ENCODE measurements at places on chromosomes 7 and 10.
A peak's percentile ranks its signal among the peaks of the same experiment; 100 is the strongest.

DNA sequence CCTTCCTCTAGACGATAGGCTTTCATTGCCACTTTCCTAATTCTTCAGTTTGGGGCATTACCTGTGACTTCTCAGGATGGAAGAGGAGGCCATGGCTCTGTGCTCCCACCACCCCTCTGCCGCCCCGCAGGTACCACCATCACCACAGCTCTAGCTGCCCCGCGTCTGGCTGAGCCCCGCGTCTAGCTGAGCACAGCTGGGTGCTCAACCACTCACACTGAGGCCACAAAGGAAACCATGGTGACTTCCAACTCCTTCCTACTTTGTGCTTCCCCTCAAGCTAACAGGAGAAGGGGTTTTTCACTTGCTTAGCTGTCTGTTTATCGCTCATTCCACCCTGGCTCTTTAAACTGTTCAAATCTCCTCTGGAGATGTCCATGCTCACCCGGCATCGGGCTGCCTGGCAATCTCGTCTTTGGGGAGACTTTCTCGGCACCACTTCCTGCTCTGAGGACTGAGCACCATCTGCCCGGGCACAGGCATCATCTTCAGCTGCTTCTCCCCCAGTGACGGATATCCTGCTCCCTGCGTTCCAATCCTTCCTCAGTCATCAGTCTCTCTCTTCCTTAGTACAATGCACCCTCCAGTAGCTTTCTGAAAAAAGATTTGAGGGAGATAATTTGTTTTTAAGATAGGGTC lies 59.4 kb downstream of the MAD1L1 start:
- no peak for DNase-seq

- no peak for DNase-seq
Observed at GRCh38 chr7:154868921-154869320, 134.0 kb downstream of the PAXIP1 start.

DNA sequence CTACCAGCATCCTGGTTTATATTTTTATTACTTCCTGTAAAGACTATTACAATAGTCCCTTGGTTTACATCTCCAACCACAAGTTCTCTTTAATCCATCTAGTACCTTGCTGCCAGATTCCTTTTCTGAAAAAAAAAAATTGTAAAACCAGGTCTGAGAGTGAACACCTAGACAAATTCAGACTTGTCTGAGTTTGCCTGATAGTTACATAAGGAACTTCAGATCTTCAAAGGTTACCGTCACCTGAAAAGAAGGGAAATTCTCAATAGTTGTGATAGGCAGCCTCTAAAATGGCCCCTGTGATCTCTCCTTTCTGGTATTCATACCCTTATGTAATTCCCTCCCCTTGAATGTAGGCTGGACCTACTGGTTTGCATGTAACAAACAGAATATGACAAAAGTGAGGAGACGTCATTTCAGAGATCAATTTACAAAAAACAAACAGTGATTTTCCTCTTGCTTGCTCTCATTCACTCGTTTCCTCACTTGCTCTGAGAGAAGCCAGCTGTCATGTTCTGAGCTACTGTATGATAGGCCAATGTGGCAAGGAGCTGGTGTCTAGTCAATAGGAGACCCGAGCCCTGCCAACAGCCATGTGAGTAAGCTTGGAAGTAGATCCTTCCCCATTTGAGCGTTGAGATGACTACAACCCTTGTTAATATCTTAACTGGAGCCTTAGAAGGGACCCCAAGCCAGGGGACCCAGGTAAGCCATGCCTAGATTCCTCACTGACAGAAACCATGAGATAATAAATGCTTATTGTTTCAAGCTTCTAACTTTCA lies 110.9 kb upstream of the LSM8 start:
- DNase-seq = no peak

- DNase-seq = no peak
Observed at GRCh38 chr10:95536017-95536416, 25.2 kb downstream of the SORBS1 start.

DNA sequence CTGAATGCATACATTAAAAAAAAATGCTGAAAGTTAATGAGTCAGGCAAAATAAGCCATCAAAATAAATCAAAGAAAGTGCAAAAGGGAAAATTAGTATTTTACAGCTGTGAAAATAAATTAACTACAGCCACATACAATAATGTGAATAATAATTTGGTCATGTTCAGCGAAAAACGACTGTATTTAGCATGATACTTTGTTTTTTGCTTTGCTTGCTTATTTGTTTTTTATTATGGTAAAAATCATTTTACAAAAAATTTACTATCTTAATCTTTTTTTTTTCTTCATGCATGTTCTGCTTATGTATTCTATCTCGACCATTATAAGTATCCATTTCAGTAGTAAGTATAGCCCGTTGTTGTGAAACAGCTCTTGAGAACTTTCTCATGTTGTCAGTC lies 77.1 kb downstream of the RAB18 start:
- no peak for DNase-seq

DNA sequence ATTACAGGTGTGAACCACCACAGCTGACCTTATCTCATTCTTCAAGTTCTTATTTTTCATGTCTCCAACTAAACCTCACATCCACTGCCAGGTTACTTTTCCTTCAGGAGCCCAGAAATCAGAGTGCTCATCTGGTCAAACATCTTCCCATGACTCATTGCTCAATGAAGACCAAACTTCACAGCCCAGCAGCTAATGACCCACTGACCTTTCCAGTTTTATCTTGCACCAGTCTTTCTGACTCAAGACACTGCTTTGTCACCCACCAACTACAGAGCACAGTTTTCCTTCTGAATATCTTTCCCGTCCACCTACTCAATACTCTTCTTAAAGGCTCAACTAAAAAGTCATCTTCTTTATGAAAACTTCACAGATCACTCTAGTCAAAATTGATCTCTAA lies 245.1 kb downstream of the CHCHD3 start:
- DNase-seq = no peak

DNA sequence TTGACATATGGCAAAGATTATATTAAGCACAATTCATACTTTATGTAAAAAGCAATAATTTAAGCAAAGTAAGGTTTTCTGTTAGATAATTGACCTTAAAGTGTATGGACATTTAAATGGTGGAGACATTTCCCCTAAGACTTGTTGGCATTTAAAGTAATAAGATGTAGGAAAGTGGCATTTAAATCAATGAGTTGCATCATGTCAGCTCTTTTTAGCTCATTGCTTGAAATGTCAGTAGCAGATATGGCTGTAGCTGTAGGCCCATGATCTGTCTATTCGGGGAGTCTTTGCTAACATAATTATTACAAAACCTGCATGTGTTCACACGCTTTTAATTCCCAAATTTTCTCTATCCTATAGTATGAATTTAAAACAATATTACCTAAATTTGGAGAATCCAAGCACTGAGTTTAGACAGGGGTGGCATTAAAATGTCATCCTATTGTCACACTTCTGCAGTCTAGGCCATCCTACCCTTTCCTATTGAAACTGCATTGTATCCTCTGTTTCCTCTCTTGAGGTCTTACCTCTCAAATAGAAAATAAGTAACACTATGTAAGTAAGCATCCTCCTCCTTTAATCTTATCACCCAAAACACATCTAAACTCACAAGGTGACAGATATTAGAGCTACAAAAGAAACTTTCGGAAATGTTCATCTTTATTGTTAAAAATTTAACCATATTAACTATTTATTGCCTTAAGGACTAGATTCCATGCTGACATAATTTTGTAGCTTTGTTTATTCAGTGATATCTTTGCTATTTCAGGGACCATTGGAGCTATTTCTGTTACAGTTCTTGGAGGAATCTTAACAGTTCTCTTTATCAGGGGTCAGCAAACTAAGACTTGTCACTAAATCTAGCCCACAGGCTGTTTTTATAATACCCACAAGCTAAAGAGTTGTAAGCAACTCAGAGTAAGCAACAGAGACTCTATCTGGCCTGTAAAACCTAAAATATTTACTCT lies 91.2 kb downstream of the LCOR start:
- no peak for DNase-seq

- no peak for DNase-seq
Observed at GRCh38 chr10:33612551-33612950, 278.1 kb upstream of the NRP1 start.

DNA sequence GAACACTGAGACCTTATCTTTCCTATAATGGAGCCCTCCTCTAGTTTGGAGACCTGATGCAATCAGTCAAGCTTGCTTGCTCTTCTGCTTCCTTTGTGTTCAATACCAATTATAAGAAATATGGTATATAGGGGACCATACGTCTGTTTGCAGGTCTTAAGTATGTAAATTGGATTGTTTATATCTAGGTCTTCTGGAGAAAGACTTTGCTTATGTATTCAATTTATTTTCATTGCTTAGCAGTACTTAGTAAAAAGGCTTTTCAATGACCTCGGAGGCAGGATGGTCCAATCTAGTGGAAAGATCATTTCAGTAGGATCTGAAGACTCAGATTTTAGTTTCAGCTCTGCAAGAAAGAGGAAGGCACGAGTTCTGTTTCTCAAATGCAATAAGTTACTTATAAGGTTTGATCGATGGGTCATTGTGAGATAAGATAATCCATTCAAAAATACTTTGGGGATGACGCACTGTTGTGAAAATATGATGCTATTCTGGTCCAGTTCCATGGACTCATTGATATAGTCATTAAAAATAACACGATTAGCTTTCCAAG lies 571.6 kb downstream of the SH2D4B start:
- no peak for DNase-seq

DNA sequence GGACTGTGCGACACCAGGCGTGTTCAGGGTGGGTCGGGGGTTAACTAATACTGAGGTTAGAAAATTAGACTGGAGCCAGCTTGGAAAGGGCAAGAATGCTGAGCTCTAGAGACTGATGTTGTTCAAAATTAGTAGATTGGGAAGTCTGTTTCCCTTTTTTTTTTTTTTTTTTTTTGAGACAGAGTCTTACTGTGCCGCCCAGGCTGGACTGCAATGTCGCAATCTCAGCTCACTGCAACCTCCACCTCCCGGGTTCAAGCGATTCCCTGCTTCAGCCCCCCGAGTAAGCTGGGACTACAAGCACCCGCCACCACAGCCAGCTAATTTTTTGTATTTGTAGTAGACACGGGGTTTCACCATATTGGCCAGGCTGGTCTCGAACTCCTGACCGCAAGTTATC lies 2.7 kb upstream of the CPVL start:
- DNase-seq = no peak

- DNase-seq = no peak
Observed at GRCh38 chr10:33478089-33478674, 143.7 kb upstream of the NRP1 start.

DNA sequence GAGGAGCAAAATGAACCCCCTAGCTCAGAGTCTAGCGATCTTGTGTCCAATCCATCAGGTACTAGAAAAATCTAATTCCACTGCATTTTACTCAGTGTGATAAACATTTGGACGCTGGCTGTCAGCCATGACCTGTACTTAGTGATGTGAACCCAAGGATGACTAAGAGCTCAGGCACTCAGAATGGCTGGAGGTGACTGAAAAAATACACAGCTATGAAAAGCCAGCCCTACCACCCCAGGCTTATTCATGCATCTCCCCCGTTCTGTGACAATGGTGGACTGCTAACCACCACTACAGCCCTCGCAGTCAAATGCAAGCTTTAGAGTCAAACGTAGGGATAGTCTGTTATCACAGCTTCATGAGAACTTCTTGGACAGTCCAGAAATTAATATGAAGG lies 14.9 kb downstream of the AFAP1L2 start:
- DNase-seq = no peak

- peak; percentile 48 for DNase-seq
Observed at GRCh38 chr10:75401569-75402485, at the start of gene ZNF503. Gene ZNF503 (minus strand): TSS chr10:75401764. CDS start chr10:75401419, 345 bp downstream.

- no peak for DNase-seq
Observed at GRCh38 chr10:64040781-64041180, 519.6 kb downstream of the REEP3 start.

Measured in B cell (primary cell).